ENCODE measurements at places on chromosomes 5 and 9.
A peak's percentile ranks its signal among the peaks of the same experiment; 100 is the strongest.

DNA sequence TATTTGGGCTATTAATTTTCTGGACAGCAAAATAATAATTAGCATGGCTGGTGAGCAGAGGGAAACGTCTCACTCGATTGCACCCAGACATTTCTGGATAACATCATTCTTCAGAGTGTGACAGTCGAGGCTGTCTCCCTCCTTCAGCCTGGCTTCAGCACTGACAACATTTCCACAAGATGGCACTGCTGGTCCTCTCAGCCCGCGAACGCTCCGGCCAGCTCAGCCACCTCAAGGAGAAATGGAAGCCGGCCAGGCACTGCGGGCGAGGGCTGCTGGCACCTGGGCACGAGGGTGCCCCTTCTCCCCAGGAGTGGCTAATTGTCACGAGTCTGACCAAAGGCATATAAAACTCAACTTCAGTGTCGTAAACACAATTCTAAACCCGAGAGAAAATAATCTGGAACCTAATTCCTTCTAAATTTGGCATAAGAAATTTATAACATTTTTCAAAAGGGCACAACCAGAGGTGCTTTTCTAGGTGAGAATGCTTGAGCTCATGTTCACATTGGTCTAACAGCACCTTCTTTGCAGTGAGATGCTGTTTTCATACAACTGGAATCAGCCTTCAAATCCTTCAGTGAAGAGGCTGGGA, 65.9 kb downstream of the DAP start:
- DNase-seq, result no peak

DNA sequence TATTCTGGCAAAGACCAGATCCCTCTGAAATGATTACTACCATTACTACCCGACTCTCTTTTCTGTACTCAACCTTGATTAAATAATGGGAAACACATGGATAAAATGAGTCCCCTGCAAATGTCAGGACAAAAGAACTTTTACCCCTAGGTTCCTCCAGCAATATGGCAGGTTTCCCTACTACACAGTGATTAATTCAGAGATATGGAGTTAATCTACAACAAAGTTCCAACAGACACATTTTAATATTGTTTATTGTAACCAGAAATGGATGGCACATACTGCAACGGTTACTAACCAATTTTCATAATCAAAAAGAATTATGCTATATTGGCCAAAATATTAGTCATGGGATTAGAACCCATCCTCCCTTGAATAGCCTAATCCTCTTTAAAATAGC, 294.8 kb downstream of the ATPSCKMT start:
- DNase-seq, result no peak

- peak; percentile 70 for DNase-seq
These were observed 27.4 kb downstream of the UNC5A start for GRCh38 chr5:176837707-176838115.

- DNase-seq, result no peak
These were observed 75.3 kb downstream of the COL23A1 start for GRCh38 chr5:178514851-178515418.

- DNase-seq, result no peak
These were observed 15.4 kb downstream of the ANKRD34B start for GRCh38 chr5:80554646-80555045.

DNA sequence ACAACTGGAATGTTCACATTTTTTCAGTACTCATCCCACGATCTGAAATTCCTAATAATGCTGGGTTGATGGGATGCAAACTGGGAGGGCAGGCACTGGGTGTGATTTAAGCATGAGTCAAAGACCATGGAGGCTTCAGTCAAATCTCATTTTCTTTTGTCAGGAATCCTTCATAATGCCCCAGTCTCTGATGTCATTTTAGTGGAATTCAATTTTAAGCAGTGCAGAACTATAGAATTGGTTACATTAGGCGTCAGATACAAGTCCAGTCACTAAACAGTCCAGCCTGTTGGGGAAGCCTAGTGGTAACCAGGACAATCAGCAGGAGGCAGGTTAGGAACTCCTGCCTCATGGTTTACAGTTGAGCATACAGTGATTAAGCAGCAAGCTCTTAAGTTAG, 41.0 kb upstream of the TMEM215 start:
- no peak for DNase-seq

DNA sequence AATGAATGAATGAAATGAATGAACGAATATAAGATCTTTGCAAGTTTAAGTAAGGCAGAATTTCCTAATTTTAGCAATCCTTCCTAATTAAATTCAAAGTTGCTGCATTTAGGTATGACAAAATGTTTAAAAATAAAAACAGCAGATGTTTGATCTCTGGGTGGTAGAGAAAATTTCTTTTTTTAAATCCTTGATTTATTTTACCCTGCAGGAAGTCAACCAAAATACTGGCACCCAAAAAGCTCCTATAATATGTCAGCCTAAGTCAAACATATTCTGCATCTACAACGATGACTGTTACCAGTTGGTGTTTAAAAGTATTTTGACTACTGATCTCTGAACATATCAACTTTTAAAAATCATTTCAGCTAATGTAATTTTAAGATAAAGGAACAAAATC, 58.4 kb downstream of the TTC39B start:
- no peak for DNase-seq

- no peak for DNase-seq
These were observed 7.6 kb upstream of the AHRR start for GRCh38 chr5:313806-314376.

DNA sequence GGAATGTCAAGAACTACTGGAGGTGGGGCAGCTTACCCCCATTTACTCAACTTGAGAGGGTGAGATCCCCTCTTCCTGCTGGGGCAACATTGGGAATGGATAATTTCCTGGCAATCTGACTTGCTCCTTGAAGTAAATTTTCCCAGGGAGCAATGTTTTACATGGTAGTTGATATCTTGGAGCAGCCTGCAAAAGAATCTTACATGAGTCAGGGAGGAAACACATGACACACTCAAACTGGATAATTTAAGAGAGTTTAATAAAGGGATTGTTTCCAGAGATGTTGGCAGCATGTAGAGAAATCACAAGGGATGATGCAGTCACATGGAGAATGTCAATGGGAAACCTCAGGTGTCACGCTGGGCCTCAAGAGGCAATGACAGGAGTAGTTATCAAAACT, 212.5 kb downstream of the GAS1 start:
- no peak for DNase-seq

GRCh38 chr5:1141834-1142233, 30.0 kb upstream of the SLC12A7 start:
- no peak for DNase-seq

DNA sequence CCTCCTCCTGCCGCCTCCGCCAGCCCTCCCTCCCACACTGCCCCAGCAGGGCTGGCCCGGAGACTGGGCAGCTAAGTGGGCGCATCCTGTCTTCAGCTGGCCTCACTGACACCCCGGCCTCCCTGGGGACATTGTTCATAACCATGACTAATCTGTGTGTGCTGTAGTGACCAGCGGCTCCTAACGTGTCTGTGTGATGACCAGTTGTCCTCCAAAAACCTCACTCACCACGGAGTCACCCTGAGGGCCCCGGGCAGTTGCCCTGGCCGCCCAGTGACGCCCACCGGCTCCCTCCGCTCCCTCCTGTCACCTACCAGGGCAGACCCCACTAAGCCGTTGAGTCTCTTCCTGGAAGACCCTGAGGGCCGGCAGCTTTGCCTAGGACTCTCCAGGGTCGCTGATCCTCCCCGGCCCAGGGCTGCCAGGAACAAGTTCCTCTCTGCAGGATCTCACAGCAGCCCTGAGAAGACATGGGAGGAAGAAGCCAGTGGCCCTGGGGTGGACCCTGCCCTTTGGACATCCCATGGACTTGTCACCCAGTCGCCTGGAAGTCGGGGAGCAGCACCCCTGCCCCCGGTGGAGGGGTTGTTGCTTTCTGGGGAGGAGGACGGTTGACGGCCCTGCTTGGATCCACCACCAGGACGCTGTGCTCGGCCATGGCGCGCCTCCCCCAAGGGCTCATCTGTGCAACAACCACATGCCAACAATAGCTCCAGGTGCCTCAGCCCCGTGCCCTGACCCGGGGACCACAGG, 110.2 kb upstream of the LMX1B start:
- no peak for DNase-seq

- DNase-seq, result peak; percentile 66
These were observed 3.7 kb upstream of the WDR31 start for GRCh38 chr9:113343732-113344231.

DNA sequence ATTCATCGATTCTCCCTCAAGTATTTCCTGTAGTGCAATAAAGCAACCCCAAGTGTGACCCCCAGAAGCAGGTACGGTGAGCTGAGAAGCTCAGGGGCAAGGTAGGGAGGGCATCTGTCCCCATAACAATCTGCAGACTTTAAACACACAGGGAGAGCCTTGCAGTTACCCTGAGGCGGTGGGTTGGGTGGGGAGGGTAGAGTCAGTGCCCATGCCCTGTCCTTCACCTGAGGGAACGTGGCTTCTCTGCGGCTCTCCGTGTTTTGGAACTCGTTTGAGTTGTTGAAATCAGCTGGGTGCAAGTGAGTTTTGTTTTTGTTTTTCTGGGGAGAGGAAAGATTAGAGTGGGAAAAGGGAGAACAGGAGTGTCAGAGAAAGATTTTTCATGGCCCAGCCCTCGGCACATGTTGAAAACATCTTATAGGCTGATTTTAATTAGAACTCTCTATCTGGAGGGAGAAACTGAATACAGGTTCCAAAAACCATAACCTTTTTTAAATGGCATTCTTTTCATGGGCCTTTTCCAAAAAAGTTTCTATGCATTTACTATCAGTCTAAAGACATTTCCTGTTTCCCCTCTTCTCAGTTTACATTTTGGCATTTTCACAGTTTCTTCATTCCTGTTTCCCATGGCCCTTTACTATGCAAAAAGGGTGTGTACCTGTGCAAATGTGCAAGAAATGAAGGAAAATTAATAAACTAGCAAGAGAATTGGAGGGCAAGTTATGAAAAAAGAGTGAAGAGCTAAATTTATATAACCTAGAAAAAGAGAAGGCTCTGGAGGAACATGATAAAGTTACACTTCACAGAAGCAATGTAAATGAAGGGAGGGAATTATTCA, 266.5 kb upstream of the VLDLR start:
- DNase-seq, result no peak

- no peak for DNase-seq
These were observed 105.7 kb upstream of the ADAMTSL1 start for GRCh38 chr9:18368206-18368605.

DNA sequence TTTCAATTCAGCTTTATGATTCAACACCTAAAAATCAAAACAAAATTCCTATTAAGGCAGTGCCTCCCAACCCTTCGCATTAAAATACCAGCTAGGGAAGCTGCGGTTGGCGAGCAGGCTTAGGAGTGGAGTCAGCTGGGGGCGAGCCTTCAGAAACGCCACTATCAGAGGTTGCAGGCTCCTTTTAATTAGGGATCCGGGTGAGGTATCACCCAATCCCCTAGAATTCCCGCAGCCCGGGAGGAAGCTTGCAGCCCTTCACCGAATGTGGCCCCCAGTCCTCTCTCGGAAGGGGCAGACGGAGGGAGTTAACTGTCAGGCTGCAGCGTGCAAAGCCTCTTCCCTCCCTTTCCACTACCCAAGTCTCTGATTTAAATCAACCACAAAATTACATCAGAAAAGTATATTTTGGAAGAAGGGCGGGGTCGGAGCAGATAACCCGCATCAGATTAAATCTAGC, 1.7 kb downstream of the STC2 start:
- DNase-seq, result no peak

DNA sequence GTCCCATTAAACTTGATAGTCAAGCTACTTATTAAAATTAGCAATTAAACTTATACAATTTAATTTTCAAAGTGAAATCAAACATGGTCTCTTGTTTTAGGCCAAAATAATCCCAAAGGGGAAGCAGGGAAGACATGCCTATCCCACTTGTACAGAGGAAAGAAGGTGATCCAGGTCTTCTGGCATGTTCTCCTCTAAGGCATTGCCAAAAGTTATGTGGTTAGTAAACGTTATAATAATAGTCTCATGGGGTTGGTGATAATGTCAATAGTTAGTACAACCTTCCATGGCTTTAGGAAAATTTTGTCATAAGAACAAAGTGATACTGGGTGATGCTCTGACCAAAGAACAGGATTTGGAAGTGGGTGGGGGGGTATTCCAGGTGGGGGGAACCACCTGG, 52.8 kb downstream of the ROR2 start:
- DNase-seq, result no peak

- no peak for DNase-seq
These were observed 38.6 kb downstream of the RANBP6 start for GRCh38 chr9:5976674-5977397.

DNA sequence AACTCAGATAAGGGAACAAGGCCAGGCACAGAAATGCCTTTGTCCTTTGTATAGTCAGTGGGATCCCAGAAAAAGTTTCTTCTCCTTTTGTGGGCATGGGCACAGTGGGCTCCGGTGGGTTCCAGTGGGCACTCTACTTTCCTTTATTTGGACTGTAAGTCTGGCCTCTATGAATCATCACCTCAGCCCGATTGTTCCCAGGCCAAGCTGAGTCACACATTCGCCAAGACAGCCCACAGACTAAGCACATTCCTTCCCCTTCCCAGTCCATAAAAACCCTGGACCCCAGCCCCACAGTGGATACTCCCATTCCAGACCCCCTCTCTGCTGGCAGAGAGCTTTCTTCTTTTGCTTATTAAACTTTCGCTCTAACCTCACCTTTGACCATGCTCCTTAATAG, 165.0 kb downstream of the FBXL17 start:
- no peak for DNase-seq
